ENCODE measurements at places on chromosomes 1 and 21. TPM values are rescaled to one million over a fixed set of nuclear protein-coding genes. Genes with fewer than 3 reads are reported as not detected.

The OR14K1 gene
- polyA plus RNA-seq: not detected

- DNase-seq: no peak
Observed at GRCh38 chr1:66313429-66313828, 220.5 kb upstream of the SGIP1 start.

DNA sequence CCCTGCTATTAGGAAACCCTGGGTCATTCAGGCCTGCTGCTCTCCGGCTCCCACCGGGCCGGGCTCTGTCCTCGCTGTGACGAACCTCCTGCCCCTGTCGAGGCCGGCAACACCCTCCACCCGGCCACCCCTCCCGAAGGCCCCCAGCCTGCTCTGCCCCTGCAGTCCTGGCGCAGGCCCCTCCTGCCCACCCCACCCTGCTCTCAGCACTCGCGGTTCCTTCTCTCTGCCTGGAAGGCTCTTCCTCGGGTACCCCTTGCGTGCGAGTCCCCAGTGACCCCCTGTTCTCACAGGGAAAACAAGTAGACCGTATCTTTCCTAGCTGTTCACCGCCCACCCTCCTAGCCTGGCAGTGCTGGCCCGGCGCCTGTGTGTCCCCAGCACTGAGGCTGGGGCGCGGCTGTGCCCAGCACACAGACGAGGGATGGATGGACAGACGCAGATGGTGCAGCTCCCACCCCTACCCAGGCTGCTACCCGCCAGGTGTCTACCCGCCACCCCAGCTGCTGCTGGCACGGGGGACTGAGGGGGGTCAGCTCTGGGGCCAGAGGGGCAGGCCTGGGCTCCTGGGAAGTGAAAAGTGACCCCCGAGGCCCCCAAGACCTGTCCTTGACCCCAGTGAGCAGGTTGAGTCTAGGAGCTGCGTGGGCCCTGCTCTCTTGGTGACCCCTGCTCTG lies 3.1 kb upstream of the VWA1 start:
- DNase-seq: no peak

- no peak for DNase-seq
Observed at GRCh38 chr1:178086766-178087165, 7.1 kb upstream of the RASAL2 start.

- DNase-seq: no peak
Observed at GRCh38 chr1:114468047-114468446, 43.0 kb downstream of the TRIM33 start.

- DNase-seq: no peak
Observed at GRCh38 chr1:40594187-40594531, 62.7 kb downstream of the ZNF684 start.

DNA sequence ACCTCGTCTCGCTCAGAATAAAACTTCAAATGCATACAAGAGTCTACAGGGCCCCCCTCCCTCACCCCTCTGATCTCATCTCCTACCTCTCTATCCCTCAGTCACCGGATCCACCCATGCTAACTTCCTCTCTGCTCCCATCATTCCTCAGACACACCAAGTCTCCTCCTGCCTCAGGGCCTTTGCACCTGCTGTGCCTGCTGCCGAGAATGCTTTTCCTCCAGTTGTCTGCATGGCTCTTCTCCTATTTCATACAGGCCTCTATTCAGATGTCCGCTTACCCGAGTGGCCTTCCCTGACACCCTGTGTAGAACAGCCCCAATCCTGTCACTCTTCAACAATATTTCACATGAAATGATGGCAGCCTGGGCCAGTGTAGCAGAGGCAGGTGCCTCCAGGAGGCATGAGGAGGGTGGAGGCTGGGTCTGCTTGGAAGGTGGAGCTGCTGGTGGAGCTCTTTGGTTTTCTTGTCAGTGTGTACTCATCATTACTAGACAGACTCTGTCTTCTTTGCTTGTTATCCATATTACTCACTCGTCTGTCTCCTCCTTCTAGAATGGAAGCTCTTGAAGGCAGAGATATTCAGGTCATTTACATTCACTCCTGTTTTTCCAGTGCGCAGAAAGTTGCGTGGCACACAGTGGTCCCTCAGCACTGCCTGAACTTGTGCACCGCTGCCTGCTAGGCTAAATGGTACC lies 4.2 kb downstream of the SH2D2A start:
- DNase-seq: no peak

DNA sequence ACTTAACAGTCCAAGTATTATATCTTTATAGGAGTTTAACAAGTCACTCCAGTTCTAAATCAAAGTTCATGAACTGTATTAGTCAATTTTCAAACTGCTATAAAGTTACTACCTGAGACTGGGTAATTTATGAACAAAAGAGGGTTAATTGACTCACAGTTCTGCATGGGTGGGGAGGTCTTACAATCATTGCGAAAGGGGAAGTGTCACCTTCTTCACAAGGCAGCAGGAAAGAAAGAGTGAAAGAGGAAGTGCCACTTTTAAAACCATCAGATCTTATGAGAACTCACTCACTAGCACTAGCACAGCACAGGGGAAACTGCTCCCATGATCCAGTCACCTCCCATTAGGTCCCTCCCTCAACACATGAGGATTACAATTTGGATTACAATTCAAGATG lies 70.0 kb downstream of the CLCA4 start:
- DNase-seq: no peak

GRCh38 chr1:25513666-25514065 lies 29.7 kb upstream of the LDLRAP1 start:
- DNase-seq: no peak

GRCh38 chr1:8987881-8988617 lies 38.2 kb downstream of the SLC2A7 start:
- no peak for DNase-seq

GRCh38 chr1:172391976-172392375 lies 28.5 kb upstream of the C1orf105 start:
- DNase-seq: no peak

All from left renal pelvis (tissue), 4 donors.